ENCODE measurements at places on chromosomes 6 and 20.

GRCh38 chr6:43103253-43103876, 27.3 kb downstream of the PTK7 start:
- no peak for DNase-seq

DNA sequence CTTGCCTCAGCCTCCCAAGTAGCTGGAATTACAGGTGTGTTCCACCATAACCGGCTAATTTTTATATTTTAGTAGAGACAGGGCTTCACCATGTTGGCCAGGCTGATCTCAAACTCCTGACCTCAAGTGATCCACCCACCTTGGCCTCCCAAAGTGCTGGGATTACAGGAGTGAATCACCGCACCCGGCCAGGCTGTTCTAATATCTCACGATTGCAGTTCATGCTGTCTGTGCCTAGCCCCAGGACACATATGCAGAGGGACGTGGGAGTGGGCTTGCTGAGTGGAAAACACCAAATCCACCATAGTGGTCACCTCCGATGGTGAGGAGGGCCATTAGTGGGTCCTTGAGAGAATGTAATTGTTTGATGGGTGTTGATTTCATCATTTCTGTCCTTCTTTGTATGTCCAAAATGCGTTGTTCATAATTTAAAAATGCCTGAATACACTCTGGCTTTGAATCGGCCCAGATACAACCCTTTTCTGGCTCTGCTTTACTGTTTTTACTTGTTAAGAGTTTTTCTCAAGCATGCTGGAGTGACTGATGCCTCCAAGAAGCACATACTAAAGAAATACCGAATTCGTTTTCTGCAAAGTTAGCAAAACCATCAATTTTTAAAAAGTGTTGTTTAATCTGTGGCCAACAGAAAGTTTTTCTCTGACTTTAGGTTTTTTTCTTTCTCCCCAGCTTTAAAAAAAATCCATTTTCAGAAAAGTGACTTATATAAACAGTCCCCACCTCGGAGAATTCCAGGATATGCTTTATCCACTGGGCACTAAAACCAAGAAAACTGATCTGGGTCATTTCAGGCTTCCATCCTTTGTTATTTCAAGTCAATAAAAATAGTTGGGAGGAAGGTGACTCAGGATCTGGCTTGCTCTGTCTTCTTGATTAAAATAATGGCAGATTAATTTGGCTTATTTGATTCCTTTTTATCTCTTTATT, 18.8 kb upstream of the RALGAPA2 start:
- no peak for DNase-seq

GRCh38 chr6:162029873-162030576, 697.5 kb downstream of the PRKN start:
- DNase-seq, result no peak

- DNase-seq, result no peak
Observed at GRCh38 chr6:72262254-72262653, 359.6 kb upstream of the KCNQ5 start.

- DNase-seq, result peak; percentile 11
Observed at GRCh38 chr6:3088446-3088845, 20.2 kb downstream of the RIPK1 start.

DNA sequence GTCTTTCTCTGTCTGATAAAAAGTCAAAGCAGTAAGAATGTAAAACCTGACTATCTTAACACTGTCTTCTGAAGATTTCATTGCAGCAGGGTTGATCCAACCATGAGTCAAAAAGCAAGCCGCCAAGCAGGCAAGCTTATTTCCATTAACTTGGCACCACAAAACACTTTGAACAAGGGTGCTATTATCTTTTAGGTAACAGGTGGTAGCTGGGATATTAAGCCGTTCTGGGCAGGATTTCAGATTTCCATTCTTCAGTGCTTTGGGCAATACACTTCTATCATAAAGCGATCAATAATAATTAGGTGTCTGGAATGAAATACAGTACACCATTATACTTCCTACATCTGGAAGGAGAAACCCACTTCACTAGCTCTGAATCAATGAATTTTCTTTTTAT, 181.9 kb downstream of the TBC1D7 start:
- DNase-seq, result no peak

DNA sequence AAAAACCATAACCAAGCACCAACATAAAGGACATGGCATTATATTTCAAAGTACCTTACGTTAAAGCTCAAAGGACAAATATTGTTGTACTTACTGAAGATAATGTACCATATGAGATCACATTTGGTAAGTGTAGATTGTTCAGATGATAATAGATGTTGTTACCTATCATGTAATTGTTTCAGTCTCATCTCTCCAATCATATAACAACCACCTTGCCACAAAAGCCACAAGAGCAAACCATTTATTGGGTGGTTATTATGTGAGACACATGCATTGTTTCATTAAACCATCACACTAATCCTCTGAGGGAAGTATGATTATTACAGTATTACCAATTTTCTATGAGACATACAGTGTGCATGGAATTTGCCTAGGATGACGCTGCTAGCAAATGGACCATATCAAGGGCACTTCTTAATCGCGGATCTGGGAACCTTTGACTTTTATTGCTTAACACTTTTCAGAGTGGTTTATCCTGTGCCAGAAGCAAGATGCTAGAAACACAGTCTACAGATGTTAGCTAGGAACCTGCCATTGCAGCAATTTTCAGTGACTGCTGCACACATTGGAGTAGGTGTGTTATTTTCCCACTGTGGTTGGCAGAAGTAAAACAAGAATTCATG, 149.8 kb upstream of the AKIRIN2 start:
- no peak for DNase-seq

GRCh38 chr6:163169521-163169920, 245.0 kb upstream of the QKI start:
- no peak for DNase-seq

GRCh38 chr6:44012078-44012493, 115.2 kb downstream of the MRPL14 start:
- peak; percentile 99 for DNase-seq

- DNase-seq, result peak; percentile 63
Observed at GRCh38 chr6:154488248-154488593, 22.3 kb downstream of the CNKSR3 start.

DNA sequence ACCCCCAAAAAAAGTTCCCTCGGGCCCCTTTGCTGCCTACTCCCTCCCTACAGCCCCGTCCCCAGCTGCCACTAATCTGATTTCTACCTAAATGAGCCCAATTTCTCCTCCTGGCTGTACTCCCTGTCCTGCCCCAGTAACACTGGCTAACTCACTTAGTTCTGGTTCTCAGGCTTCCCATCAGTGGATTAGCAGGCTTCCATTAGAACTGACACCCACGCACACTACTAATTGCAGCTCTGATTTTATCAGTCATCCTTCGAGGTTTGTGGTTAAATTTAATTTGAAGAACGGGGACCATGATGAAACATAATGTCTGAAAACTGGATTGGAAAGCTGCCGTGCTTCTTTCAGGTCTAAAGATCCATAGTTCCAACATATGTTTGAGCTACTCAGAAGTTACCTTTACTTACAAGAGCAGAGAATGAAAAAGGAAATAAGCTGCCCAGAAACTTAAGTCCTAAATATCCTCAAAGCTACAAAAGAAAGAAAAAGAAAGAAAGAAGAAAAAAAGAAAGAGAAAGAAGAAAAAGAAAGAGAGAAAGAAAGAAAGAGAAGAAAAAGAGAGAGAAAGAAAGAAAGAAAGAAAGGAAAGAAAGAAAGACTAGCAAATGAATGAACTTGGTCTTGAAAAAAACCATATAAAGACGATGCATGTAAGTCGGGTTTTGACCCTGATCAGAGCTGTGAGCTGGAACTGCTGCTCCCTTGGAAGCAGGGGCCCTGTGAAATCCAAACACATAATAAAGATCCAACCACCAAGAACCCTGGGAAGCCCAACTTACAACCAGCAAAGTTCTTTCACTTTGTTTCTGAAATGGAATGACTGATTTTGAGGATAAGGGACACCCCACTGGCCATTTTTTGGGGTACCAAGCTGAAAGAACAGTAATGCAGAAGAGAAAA, 51.7 kb downstream of the CNKSR3 start:
- DNase-seq, result no peak

DNA sequence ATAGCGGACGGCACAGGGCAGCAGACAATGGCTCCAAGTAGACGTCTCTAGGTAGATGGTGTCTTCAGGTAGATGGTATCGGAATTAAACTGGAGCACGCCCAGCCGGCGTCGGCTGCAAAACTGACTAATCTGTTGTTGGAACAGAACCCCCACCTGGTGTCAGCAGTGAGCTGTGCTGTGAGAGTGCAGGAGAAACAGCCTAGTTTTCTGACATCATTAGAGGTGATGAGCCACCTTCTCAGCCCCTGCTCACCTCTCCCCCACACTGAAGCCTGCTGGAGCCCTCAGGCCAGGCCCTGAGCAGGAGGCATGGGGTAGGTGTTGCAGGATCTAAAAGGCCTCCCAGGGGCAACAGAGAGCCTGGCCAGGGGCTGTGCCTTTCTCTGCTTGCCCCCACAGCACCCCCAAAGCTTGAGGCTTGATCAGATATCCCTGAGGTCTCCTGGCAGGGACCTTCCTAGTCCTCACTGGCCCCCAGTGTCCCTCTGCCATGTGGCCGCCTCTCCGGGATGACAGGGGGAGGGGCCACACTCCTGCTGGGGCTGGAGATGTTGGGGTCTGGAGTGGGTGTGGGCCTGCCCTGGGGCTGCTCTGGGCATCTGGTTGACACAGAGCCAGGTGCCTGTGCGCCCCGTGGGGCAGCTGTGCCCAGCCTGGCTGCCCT, 6.9 kb upstream of the HELZ2 start:
- DNase-seq, result peak; percentile 54

GRCh38 chr6:26123947-26124780, 36.9 kb downstream of the HFE start:
- peak; percentile 100 for DNase-seq

DNA sequence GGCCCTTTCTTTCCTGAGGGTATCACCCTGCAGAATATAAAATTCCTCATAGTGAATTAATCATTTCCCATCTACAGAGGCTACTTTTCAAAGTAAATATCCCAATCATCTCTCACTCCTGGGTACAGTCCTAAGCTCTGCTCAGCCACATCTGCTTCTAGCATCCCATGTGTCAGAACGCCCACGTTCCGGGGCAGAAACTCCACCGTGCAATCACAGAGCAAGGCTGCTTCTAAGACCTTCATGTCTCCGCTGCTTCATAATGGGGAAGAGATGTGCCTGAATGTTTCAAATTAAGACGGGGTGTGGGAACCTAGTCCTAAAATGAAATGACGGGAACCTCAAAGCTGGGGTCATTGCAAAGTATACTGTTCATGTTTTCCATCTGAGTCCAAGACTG, 208.8 kb upstream of the GMDS start:
- peak; percentile 7 for DNase-seq

DNA sequence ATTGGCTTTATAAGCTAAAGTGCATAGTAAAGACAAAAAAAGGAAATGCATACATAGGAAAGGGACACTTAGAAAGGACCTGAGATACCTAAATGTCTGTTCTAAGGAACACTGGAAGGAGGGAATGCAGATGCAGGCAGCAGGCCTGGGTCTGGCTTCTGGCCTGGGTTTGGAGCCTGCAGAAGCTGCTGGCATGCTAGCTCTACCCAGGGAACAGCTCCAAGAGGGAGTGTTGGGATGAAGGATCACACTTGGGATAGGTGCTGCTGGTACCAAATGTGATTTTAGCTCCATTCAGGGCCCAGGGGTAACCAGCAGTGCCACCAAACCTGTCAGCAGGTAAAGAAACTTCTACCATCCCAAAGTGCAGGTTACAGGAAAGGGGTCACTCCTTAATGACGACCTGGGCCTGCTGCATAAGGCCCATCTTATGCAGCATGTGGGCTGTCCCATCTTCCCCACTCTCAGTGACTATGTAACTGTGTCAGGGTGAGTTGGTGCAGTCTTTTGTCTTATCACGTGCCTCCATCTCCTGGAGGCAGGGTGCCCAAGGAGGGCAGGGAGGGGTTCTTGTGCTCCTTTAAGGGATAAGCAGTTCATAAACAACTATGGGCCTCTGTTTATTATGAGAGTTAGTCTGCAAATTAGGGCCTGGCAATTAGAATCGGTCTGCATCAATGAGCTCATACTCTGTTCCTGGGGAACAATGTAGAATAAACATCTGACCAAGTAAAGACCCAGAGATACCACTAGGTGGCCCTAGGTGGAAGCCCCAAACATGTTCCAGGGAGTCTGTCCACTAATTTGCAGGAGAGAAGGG, 26.9 kb downstream of the DDX27 start:
- DNase-seq, result peak; percentile 55

DNA sequence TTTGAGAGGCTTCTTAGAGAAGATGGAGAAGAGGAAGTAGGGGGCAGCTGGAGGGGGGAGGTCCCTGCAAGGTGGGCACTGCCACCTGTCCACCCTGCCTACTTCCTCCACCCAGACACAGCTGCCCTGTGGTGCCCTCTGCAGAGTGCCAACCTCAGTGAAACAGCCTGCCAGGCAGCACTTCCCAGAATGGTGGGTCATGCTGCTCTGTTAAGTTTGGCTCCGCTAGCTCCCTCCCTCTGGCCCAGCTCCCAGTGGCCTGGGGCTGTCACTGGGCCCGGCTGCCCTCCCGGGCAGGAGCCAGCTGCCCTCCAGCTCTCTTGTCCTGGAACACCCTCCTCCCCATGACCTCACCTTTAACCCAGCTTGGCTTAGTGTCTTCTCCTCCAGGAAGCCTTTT, 5.1 kb upstream of the EPB41L1 start:
- DNase-seq, result no peak

GRCh38 chr6:148932208-148932607, 185.4 kb downstream of the UST start:
- DNase-seq, result no peak

GRCh38 chr6:43186706-43187105, 4.7 kb downstream of the CUL9 start:
- DNase-seq, result no peak

DNA sequence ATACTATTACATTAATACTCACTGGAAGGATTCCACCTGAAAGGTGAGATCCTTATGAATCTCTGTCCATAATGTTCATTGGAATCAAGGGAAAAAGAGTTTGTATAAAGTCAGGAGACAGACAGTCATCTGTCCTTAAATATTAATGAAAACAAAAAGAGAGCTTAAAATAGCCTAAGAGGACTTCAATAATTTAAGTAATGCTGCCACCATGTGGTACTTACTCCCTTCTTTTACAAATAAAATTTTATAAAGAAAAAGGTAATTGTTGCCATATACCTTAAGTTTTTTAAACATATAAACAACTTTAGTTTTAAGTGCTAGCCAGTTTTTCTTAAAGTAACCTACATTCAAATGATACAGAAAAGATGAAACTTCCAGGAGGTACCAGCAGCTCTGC, 5.1 kb downstream of the BLOC1S5 start:
- peak; percentile 63 for DNase-seq

DNA sequence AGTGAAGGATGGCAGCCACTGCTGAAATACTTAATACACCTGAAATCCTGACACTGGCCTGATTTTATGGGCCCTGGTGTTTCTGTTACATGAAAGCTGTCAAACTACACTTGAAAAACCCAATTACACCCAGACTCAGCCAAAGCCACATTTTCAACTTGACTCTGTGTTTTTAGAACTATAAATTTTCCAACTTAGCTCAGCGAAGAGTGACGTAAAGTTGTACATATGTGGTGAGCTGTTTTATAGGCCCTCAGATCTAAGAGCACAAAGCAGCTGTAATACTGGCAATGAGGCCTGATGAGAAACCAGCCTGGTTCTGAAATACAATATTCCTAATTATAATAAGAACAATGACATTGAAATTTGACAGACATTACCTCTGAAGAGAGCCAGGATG, 18.6 kb downstream of the SCML4 start:
- no peak for DNase-seq

GRCh38 chr6:148432462-148433195, 90.0 kb downstream of the SASH1 start:
- DNase-seq, result no peak

GRCh38 chr20:39019805-39020325, 57.7 kb downstream of the DHX35 start:
- DNase-seq, result no peak

All from IMR-90 (cell line).